ENCODE measurements at places on chromosomes 3 and 15.

- DNase-seq = no peak
Observed at GRCh38 chr3:149382101-149382467, 4.6 kb upstream of the TM4SF1 start.

DNA sequence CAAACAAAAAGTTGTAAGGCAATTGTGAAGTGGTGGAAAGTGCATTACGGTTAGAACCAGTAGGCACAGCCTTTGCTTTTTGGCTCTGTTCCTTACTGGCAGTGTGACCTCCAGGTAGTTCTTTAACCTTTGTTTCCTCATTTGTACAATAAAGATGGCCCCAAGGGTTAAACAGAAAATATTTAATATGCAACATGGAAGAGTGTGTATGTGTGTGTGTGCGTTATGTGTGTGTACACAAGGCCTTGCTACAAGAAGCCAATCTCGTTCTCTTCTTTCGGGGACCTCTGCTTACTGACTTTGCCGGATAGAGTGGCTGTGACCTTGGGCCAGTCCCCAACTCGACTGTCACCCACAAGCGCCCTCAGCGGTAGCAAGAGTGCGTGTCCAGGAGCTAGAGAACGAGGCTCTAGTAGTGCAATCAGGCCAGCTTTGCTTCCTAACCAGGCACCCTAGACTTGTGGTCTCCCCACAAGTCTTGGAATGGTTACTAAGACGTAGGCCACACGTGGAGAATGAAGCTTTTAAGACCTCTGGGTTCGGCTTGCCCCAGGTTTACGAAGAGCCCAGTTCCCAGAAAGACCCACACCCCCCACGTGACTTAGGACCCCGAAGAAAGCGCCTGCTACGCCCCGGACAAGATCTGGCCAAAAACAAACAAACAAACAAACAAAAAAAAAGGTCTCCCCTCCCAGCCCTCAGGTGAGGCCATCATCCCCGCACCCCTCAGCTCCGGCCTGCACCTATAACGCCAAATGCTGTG is 593 bp downstream of the CIAO2A start:
- no peak for DNase-seq

- DNase-seq = no peak
Observed at GRCh38 chr15:69609176-69609575, 156.6 kb downstream of the RPLP1 start.

GRCh38 chr3:61978460-61979419 is 394.6 kb downstream of the FEZF2 start:
- DNase-seq = no peak

DNA sequence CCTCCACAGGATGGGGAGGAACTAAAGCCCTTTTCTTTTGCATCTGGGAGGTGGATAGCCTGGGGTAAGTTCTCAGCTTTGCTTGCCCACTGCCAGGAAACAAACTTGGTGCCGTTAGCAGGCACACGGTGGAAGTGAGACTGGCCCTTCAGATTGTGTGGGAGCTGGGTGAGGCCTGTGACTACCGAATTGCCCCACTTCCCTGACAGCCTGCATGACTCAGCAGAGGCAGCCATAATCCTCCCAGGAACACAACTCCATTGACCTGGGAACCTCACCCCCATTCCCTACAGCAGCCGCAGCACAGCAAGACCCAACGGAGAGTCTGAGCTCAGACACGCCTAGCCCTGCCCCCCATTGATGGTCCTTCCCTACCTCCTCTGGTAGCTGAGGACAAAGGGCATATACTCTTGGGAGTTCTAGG is 282.6 kb downstream of the KLF13 start:
- no peak for DNase-seq

Data from renal cortex interstitium (tissue), 15 donors.